Mammary epithelial cell (primary cell): ENCODE measurements at places on chromosomes 2 and 18.
A peak's percentile ranks its signal among the peaks of the same experiment; 100 is the strongest.

- peak; percentile 3 for DNase-seq
These were observed 134.2 kb upstream of the NOL4 start for GRCh38 chr18:34358923-34359322.

GRCh38 chr2:74334931-74335333, 8.3 kb downstream of the SLC4A5 start:
- DNase-seq: peak; percentile 49

- no peak for DNase-seq
These were observed 46.1 kb upstream of the THOC1 start for GRCh38 chr18:313931-314330.

DNA sequence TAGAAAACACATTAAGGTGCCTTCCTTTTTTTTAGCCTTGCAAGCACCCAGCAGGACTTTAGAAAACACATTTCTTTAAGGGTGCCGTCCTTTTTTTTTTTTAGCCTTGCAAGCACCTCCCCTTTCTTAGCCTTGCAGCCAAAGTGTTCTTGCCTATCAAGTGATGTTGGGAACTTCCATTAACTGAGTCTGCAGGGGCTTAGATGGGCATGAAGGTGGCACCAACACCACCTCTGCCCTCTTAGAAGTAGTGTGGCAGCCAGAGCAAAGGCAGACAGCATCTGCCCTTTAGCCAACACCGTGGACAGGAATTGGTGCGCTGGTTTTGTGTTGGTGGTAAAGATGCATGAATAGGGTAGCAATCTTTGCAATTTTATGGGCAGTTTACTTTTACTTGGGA, 211.6 kb upstream of the SP5 start:
- no peak for DNase-seq
